Left lung (tissue), 14 donors: ENCODE measurements at places on chromosomes 1 and 21. TPM values are rescaled to one million over a fixed set of nuclear protein-coding genes. Genes with fewer than 3 reads are reported as not detected.

DNA sequence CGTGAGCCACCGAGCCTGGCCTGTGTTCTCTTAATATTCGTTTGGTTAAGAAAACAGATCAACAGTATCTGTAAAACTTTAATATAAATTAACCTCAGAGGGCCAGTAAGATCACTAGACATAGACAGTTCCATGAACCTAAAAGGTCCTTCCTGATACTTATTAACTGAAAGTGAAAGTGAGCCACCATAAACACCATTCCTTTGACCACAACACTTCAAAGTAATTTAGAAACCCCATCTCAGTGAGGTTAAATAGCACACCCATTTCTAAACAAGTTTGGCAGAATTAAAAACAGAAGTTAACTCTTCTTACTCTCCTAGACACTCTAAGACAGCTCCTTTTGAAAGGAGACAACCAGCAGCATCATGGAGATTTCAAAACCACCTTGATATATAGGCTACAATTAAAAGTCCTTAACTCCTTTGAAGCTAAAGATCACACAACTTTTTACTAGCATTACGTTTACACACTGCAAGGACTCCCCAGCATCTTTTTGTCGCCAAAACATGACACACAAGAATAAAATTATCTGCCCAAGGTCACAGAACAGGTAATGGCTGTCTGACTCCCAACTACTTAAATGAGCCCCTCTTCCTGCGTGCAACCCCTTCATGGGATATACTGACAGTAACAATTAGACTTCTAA lies 2.2 kb downstream of the RNF19B start:
- no peak for DNase-seq

GRCh38 chr1:240739754-240740153 lies 127.8 kb upstream of the GREM2 start:
- DNase-seq, result no peak

DNA sequence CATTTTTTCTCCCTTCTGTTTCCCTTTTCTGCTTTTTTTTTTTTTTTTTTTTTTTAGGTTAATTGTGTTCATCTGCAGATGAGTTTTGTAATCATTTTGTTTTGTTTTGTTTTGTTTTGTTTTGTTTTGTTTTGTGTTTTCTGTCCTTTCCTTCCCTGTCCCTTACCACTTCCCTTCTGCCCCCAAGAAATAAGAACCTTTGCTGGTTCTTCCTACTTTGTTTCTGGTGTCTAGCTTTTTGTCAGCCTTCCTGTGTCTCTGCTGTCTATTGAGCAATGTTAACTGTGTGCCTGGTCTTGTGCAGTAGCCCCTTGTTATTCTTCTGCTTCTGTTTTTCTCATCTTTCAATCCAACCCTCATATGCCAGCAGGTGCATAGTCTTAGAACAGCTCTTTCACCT lies 46.0 kb downstream of the MPZL1 start:
- DNase-seq, result no peak

DNA sequence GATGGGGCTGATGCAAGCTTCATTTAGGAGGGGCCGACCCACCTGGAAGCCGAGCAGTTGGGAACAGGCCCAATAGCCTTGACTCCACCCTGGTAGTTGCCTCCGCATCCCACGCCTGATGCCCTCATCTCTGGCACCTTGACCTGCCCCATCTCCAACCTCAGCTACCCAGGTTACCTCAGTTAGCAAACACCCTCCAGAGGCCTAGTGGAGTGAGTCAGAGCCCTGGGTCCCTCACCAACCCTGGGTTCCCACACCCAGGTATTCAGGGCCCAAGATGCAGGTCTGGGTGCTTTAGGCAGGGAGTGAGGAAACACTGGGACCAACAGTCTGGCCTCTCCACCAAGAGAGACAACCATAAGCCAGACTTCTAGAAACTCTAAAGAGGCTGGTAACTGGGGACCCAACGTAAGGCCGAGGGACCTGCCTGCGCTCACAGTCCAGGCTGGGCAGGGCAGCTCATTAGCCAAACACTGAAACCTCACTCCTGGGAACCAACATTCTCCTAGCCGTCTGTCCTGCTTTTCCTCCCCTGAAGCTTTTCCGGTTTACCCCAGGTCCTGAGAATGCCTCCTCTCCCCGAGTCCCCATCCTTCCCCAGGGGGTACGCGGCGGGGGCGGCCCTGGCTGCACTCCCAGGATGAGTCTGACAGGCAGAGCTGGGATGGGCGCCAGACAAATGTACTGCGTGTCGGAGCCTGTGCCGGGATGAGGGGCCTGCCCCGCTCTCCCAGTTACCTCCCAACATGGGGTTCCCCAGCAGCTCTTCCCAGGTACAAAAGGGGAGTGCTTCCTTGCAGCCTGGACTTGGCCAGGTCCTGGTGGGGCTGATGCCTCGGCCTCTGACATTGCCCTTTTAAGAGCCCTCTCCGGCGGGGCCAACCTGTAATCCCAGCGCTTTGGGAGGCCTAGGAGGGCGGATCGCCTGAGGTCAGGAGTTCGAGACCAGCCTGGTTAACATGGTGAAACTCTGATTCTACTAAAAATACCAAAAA lies 8.9 kb upstream of the CELSR2 start:
- no peak for DNase-seq

DNA sequence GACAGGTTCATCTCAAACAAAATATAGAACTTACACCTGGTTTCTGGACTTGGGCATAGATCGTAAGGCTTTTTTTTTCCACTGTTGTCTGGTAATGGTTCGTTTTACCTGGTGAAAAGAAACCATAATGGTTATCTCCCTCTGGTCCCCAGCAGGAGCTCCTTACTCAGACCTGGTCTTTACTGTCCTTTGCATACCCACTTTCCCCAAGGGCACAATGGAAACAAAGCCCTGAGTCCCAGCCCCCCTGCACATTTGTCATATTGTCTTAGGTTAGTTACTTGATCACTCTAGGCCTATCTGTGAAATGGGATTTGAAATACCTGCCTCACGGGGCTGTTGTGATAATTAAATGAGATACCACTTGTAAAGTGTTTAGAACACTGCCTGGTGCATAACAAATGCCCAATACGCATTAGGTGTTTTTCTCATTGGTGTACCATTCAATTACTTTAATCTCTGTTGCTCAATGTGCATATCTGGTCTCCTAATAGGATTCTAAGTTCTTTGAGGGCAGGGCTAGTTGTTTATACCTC lies 27.0 kb downstream of the SLAMF1 start:
- DNase-seq, result no peak

Gene KRTAP19-1
- polyA plus RNA-seq, result not detected

Gene GFI1
- polyA plus RNA-seq, result 0.69 TPM
